ENCODE measurements at places on chromosomes 11 and 22. TPM values are rescaled to one million over a fixed set of nuclear protein-coding genes. Genes with fewer than 3 reads are reported as not detected.

PDE3B gene
- polyA plus RNA-seq = 6.4 TPM

IRAG1 gene
- 5.2 TPM for polyA plus RNA-seq

MRGPRX4 gene
- polyA plus RNA-seq = not detected

CEND1 gene
- polyA plus RNA-seq = 8.2 TPM

GLB1L3 gene
- not detected for polyA plus RNA-seq

SCGB1D1 gene
- polyA plus RNA-seq = not detected

TM7SF2 gene
- 197 TPM for polyA plus RNA-seq

TPBGL gene
- 0.56 TPM for polyA plus RNA-seq

SCGB1C1 gene
- not detected for polyA plus RNA-seq

IL18BP gene
- 2.8 TPM for polyA plus RNA-seq

OVCH2 gene
- not detected for polyA plus RNA-seq

GNAZ gene
- polyA plus RNA-seq = 1.8 TPM

SCUBE1 gene
- polyA plus RNA-seq = 8.7 TPM

CRYBA4 gene
- polyA plus RNA-seq = 0.34 TPM

GAB4 gene
- polyA plus RNA-seq = not detected

SYT12 gene
- polyA plus RNA-seq = 0.62 TPM

OR51E1 gene
- polyA plus RNA-seq = not detected

CLMP gene
- polyA plus RNA-seq = 2.1 TPM

NFAM1 gene
- polyA plus RNA-seq = 0.97 TPM

ZP1 gene
- 1.9 TPM for polyA plus RNA-seq

HTR3A gene
- polyA plus RNA-seq = not detected

C11orf52 gene
- 7.6 TPM for polyA plus RNA-seq

ACRV1 gene
- polyA plus RNA-seq = 0.16 TPM

C2CD2L gene
- 14.8 TPM for polyA plus RNA-seq

CECR2 gene
- polyA plus RNA-seq = 4.6 TPM

C11orf86 gene
- polyA plus RNA-seq = not detected

PKP3 gene
- polyA plus RNA-seq = 0.57 TPM

ADAMTS15 gene
- polyA plus RNA-seq = 2.4 TPM

SYCE3 gene
- polyA plus RNA-seq = not detected

RTCB gene
- 137 TPM for polyA plus RNA-seq

TESMIN gene
- 17.1 TPM for polyA plus RNA-seq

LDHAL6A gene
- not detected for polyA plus RNA-seq

TMPRSS13 gene
- 0.40 TPM for polyA plus RNA-seq

DDI1 gene
- 2.8 TPM for polyA plus RNA-seq

ROBO3 gene
- polyA plus RNA-seq = 6.0 TPM

OR52E5 gene
- not detected for polyA plus RNA-seq

TYMP gene
- polyA plus RNA-seq = 17.7 TPM

BEST1 gene
- polyA plus RNA-seq = 0.34 TPM

MS4A2 gene
- polyA plus RNA-seq = not detected

CAPN5 gene
- polyA plus RNA-seq = 10.0 TPM

MAP6 gene
- polyA plus RNA-seq = 2.7 TPM

ZNF280B gene
- 2.5 TPM for polyA plus RNA-seq

NKAPD1 gene
- 12.8 TPM for polyA plus RNA-seq

KLHL35 gene
- 3.4 TPM for polyA plus RNA-seq

UCP3 gene
- polyA plus RNA-seq = 0.95 TPM

GAL3ST1 gene
- 4.6 TPM for polyA plus RNA-seq

TIMM10 gene
- 64.7 TPM for polyA plus RNA-seq

HEPHL1 gene
- polyA plus RNA-seq = not detected

EMID1 gene
- 9.9 TPM for polyA plus RNA-seq

PDE2A gene
- polyA plus RNA-seq = not detected

CARNS1 gene
- 2.1 TPM for polyA plus RNA-seq
